GM23338 (cell line): ENCODE measurements at places on chromosomes 3 and 15.

DNA sequence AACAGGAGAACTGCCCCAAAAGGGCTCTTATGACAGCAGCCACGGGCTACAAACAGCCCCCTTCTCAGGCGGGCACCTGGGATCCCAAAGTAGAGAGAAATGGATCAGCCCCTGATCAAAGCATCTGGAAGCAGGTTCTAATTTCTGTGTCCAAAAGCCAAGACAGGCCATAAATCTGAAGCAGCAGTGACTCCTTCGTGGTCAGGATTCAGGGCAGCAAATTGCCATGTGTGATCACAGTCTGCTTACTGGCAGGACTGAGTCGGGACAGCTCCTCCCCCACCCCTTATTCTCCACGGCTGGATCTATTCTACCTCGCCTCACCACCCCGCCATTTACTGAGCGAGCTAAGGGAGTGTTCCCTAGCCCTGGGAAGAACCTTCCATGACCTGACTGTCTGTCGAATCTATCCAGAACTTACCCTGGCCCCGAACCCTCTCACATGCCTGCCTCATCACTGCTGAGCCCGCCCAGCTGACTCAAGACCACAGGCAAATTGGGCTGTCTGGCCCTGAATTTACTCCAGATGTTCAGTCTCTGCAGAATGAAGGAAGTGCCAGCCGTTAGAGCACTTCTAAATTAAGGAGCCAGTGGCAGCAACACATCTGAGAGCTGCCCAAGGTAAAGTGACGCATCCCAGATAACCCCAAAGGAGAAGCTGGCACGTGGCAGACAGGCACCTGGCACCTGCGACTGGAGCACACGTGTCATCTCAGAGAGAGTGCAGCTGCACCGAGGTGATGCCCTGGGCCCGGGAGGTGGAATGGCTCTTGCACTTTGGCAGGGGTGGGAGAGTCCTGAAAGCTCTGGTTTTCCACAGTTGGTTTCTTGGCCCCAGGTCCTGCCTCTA lies 1.3 kb downstream of the LRRC15 start:
- no peak for DNase-seq

- no peak for DNase-seq
Measured at GRCh38 chr15:29014493-29014892, 128.7 kb downstream of the APBA2 start.

DNA sequence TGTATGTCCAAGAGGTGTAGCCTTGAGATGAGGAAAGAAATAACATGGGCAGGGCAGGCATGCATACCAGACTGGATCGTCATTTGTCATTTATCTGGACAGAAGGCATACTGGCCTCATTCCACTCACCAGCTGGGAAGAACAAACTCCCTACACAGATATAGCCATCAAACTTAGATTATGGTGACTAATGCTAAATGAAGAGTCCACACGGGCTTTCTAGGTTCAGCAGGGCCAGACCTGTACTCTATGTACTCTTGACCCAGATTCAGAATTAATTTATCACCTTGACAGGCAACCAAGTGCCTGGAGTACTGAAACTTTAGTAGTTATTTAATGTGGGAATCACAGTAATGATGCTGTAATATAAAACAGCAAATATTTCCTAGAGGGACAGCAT lies 164.3 kb upstream of the IL12A start:
- DNase-seq = no peak

DNA sequence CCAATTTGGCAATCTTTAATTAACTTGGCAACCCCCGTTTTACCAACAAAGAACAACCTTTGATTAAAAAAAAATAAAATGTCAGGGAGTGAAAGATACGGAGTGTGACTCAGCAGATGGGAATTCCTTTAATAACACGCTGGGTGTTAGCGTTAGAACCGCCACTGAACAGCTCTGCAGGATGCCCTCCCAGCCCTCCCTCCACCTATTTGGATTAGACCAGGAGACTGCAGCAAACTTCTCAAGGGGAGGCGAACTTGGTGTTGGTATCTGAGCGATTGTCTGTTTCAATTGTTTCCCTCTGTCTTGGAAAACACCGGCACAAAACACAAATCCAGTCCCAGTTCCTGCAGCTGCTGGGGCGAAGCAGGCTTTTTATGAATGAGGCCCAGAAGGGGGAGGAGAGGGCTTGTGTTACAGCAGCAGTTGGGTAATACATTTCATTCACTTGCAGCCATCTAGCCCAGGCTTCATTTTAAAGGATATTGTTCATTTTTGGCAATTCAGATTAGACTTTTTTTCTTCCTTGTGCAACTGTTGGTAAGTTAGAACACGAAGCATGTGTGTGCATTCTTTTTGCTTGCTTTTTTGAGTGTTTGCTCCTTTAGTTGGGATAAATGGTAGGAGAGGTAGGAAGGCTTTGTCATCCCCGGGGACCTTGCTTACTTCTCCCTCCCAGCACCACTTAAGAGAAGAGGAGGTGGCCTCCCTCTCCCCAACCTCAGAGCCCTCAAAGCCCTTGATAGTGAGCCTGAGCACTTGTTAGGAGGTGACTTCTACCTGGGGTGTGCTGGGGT lies 152.3 kb downstream of the IGF1R start:
- peak; percentile 90 for DNase-seq

DNA sequence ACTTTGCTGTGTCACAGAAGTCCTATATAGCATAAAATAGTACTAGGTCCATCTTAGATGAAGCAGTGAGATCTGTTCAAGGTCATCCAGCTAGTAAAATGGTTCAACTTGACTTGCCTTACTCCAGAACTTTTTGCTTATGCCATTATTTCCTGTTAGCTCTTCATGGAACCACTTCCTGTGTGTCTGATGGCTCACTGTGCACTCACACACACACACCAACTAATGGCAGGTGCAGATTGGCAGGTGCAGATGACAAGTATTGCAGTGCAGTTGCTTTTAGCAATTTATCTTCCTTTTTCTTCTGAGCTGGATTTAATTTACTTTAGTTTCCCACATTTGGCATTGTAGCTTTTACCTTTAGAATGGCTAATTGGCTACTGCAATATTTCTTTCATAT lies 29.8 kb downstream of the GOLGA8S start:
- DNase-seq = no peak
